ENCODE measurements at places on chromosomes 5 and 9. TPM values are rescaled to one million over a fixed set of nuclear protein-coding genes. Genes with fewer than 3 reads are reported as not detected.

The FOXI1 gene
- not detected for total RNA-seq

The HTR4 gene
- not detected for total RNA-seq

The TNFSF15 gene
- 0.10 TPM for total RNA-seq

The CCNO gene
- total RNA-seq, result 5.5 TPM

The PCDHB16 gene
- total RNA-seq, result 8.6 TPM

The NEUROG1 gene
- not detected for total RNA-seq

The DMRT1 gene
- 0.15 TPM for total RNA-seq

The KIF24 gene
- total RNA-seq, result 4.6 TPM

The IGIP gene
- total RNA-seq, result 1.6 TPM

The CDH18 gene
- 1.9 TPM for total RNA-seq

The GRXCR2 gene
- total RNA-seq, result not detected

The ABL1 gene
- 33.0 TPM for total RNA-seq

The EQTN gene
- total RNA-seq, result not detected

The TMEM38B gene
- 25.3 TPM for total RNA-seq

The PCDHB15 gene
- not detected for total RNA-seq

The PLAC8L1 gene
- not detected for total RNA-seq

- DNase-seq, result no peak
These were observed 364.9 kb downstream of the ICE1 start for GRCh38 chr5:5787373-5787772.

DNA sequence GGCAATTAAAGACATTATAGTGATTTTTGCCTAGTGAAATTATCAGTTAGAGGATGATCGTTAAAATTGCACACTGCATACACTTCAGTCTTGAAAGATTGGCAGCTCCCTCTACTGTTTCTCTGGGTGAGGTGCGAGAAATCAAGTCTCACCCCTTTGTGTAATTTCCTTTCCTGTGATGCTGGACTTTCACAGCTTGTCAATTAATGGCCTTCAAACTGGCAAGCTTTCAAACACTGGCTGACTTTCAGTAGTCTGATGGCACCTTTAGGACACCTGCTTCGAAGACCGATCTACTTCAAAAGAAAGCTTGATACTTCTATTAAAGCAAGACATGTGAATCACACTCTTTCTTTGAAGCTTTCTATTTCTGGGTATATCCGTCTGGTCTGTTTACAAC lies 706.7 kb upstream of the PTPRD start:
- peak; percentile 3 for DNase-seq

DNA sequence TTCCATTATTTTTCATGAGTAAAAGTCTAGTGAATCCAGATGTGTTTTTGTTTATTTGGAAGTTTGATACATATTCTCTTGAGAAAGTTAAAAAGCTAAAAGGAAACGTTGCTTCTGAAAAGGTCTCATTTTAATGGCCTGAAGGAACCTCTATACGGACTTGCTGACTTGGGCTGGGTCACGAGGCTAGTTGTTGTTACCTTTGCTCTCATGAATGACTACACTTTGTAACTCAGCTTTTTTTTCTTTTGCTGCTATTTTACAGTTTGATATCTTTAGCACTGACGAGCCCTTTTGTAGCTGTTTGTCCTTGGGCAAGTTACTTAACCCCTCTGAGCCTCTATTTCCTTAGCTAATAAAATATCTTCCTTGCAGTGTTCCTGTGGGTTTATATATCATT lies 211.5 kb downstream of the PCSK5 start:
- DNase-seq, result no peak

- DNase-seq, result peak; percentile 39
These were observed 14.2 kb downstream of the NDUFAF2 start for GRCh38 chr5:60959156-60959555.

GRCh38 chr9:9552665-9553064 lies 1060.1 kb downstream of the PTPRD start:
- no peak for DNase-seq

DNA sequence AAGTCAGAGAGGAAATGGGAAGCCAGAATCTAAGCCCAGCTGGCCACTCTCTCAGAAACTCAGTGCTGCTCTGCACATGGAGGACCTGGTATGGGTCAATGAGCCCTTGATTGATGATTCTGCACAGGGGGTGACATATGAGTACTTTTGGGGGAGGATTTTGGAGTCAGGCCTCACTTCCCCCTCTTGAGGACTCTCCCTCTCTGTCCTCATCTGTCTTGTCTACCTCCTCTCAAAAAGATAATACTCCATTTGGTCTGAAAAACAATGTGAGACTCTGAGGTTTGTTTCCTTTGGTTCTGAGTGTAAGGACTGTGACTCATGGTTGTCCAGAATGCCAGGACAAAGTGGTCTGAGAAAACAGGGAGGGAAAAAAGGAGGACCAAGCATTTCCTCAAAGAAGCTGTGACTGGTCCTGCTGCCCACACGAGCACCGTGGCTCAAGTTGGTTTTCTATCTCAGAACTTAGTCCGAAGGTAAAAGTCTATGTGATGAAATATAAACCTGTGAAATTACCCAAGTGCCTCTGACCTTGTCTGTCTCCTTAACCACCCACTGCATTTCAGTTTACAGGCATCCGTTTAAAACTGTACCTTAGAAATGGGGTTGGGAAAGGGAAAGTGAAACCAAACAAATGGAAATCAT lies 11.1 kb downstream of the TTC39B start:
- peak; percentile 88 for DNase-seq

DNA sequence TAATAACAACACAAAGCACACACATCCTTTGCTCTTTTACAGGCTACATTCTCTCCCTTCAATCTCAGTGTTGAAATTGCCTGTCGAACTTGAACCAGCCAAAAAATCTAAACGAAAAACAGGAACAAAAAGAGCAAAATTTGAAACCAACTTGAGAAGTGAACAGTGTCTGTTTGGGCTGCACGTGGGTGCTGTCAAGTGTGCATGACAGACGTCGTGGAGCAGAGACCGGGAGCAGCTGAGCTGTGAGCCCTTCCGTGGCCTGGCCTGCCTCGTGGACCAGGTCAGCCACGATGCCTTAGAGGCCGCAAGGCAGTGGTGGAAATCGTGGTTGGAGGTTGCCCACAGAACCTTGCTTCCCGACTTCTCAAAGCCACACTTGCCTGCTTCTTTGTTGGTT lies 34.8 kb upstream of the DENND1A start:
- DNase-seq, result no peak

DNA sequence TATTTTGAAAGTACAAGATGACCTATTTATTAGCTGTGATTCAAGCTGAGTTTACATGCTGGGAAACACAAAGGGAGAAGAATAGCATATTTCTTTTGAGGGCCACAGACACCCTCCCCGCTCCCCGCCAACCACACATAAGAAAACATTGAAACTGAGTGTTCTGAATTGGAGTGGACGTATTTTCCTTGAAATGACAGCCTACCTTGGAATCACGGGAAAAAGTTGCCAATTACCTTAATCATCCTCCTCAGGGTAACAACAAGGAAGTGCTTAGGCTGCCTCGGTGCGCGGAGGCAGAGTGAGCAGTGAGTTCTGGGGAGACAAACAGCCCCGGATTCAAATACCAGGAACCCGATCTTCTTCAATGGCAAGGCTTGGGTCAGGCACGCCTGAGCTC lies 31.4 kb downstream of the CFAP77 start:
- DNase-seq, result no peak

GRCh38 chr5:59537961-59538749 lies 355.4 kb downstream of the PDE4D start:
- DNase-seq, result no peak

GRCh38 chr5:72588640-72589039 lies 81.4 kb upstream of the ZNF366 start:
- DNase-seq, result no peak

GRCh38 chr5:39249564-39250274 lies 30.4 kb upstream of the FYB1 start:
- DNase-seq, result no peak

- DNase-seq, result no peak
These were observed 366.7 kb downstream of the GABRG2 start for GRCh38 chr5:162434281-162434680.

- DNase-seq, result no peak
These were observed 220.3 kb upstream of the TAS2R1 start for GRCh38 chr5:9850456-9850855.

GRCh38 chr5:150258130-150258529 lies 31.4 kb downstream of the CAMK2A start:
- DNase-seq, result no peak

DNA sequence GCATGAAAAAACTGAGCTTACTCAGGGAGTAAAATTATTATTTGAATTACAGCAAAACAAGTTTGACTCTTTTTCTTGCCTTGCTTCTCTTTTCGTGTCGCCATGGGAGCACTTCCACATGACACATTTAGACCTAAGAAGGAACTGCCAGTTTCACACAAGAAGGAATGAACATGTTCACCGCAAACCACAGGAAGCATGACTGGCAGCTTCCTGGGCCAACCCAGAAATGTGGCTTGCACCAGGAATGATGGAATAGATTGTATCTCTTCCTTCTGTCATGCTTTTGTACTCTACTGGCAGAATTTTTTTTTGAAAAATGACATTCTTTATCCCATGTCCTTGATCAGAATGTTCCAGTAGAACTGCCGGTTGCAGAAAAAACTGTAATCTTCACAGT lies 32.9 kb upstream of the MAN2A1 start:
- DNase-seq, result peak; percentile 97

DNA sequence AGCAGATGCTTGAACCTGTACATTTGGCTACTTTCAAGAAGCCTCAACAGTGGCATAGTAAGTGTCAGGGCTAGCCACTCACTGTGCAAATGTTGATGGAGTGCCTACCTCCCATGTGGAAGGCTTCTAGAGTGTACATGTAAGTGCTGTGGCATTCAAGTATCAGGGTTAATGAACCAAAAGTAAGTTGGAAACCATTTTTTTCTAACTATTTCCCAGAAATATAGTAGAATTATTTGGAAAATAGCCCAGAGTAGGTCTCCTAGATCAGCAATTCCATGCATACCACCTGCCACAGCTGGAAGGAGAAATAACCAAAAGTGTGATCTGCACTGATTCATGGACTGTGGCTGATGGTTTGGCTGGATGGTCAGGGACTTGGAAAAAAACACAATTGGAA lies 53.3 kb downstream of the FOXD1 start:
- no peak for DNase-seq

DNA sequence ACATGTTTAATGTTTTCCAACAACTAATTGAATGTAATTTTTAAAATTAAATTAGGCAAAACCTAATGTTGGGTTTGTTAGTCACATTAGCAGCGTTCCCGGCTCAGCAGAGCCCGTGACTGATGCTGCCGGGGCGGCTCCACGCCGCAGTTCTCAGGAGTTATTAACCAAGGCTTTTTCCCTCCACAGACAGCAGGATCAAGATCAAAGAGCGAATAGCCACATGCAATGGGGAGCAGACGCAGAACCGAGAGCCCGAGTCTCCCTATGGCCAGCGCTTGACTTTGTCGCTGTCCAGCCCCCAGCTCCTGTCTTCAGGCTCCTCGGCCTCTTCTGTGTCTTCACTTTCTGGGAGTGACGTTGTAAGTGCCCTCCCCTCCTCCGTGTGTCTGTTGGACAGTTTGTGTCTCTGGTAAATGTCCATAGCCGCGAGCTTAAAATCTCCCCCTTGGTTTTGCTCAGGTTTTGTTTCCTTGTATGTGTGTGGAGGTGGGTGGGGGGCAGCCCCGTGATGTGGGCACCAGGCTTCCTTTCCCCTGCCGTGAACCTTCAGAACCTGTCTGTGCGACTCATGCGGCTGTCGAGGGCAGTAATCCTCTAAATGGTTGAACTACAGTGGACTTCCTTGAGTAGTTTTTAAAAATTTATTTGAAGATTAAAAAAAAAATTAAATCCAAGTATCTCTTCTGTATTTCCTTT lies 37.1 kb downstream of the TENT4A start:
- DNase-seq, result no peak

DNA sequence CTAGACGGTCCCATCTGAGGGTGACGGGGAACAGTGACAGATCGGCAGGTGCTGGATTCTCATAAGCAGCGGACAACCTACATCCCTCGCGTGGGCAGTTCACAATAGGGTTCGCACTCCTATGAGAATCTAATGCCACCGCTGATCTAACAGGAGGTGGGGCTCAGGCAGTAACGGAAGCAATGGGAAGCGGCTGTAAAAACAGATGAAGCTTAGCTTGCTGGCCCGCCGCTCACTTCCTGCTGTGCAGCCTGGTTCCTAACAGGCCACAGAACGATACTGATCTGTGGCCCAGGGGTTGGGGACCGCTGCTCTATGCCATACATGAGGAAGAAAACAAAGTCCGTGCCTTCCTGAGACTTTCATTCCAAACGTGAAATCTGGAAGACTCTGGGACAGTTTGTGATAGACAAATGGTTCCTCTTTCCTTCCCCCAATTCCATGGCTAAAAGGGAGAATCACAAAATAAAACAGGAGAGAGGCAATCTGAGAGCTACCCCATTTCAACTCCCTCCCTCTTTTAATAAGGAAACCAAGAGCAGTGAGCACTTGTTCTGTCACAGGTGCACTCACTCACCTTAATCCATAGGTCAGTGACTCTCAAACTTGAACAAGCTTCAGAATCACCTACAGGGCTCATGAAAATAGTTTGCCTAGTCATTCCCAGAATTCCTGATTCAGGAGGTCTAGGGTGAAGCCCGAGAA lies 12.1 kb downstream of the PDCL start:
- no peak for DNase-seq

GRCh38 chr9:16816011-16816410 lies 54.5 kb downstream of the BNC2 start:
- DNase-seq, result no peak

DNA sequence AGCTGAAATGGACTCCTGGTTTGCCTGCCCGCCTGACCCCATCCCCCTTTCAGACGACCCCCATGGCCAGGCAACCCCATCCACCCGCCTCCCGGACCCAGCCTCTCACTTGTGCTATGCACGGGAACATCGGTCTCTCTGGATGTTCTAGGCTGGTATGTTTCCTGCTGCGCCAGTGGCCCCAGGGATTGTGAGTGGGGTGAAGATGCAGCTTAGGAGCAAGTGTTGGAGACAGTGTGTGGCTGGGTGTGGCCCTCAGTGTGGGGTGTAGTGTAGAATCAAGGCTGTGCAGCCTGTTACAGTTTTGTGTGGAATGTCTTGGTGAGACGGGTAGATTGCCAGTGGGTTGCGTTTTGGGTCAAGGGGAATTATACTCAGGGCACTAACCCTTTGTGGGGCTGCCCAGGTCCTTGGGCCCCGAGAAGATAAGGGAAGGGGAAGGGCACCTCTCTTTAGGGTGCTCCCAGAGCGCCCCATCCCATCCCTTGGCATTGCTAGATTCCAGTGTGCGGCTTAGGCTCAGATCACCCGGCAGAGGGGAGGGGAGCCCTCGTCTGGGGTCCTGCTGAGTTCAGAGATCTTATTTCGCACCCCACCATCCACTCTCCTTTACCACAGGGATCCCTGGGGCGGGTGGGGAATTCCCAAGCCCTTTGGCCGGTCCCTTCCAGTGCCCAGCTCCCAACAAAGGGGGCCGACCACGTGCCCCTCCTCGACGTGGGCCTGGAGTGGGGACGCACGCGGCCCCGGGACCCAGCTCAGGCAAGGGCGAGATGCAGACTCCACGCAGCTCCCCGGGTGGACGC lies 4.6 kb downstream of the IER5L start:
- DNase-seq, result no peak
